ENCODE measurements at places on chromosomes 2 and 18. TPM values are rescaled to one million over a fixed set of nuclear protein-coding genes. Genes with fewer than 3 reads are reported as not detected.

ABCB6 gene
- 36.7 TPM for polyA plus RNA-seq

TANC1 gene
- polyA plus RNA-seq = 10.0 TPM

GRCh38 chr2:147468349-147468748 is 376.5 kb upstream of the ACVR2A start:
- no peak for DNase-seq

CFAP65 gene
- polyA plus RNA-seq = 0.19 TPM

- DNase-seq = peak; percentile 41
Observed at GRCh38 chr2:102050854-102051391, 59.2 kb downstream of the IL1R2 start.

GRCh38 chr2:173752152-173752551 is 213.0 kb downstream of the SP3 start:
- DNase-seq = no peak

DNA sequence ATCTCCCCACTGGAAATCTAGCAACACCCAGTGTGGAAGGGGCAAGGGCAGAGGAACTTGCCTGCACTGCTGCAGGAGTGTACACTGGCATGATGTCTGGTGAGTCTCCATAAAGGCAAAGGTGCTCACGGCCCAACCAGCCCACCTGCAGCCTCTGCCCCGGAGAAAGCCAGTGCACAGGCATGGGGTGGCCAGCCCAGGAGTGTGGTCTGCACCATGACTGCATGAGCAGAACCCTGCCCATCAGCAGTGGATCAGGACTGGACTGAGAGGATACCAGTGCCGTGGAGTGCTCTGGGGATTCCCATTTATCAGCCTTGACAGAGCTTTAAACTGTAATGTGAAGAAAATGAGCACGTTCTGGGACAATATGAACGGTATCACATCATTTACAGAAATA is 342.6 kb upstream of the HS6ST1 start:
- no peak for DNase-seq

- DNase-seq = no peak
Observed at GRCh38 chr2:158598862-158599517, 142.2 kb downstream of the PKP4 start.

SNRPD1 gene
- polyA plus RNA-seq = 11.6 TPM

PECR gene
- polyA plus RNA-seq = 6.8 TPM

GRCh38 chr2:232075859-232076258 is 114.3 kb downstream of the DIS3L2 start:
- DNase-seq = no peak

DNA sequence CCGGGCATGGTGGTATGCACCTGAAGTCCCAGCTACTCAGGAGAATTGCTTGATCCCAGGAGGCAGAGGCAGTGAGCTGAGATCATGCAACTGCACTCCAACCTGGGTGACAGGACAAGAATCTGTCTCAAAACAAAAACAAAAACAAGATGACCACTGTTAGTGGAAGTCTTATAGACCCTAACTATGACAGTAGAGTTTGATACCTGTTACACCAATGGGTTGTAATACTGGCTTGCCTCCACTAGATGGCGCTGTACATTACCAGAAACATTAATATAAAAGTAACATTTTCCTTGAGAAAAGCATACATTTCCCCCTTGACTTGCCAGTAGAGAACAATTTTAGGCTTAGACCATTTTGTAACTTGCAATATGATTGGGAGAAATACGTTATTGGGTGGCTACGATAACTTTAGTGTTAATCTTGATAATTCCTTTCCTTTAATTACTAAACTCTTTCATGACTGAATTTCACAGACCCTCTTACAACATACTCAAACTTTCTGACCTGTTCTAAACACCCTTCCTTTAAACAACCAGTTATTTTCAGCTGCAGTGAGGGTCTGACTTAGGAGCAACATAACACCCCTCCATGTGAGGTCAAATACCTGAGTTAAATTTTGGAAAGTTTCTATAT is 19.5 kb downstream of the SLC25A52 start:
- DNase-seq = no peak

DNA sequence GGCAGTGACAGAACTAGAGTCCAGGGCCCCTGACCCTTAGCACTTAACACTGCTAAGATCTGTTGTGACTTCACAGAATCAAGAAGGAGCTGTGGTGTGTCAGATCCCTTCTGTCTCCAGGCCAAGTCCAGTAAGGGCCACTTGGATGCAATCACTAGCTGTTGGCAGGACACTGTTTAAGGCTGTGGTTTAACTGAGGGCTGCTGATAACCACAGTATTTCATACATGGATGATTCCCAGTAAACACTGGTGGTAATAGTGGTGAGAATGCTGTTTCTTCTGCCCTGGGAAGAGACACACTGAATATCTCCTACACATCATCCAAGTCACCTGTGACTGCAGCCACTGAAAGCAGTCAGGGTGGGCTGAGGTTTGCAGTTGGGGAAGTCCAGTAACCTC is 77.7 kb upstream of the FBXO11 start:
- no peak for DNase-seq

DNA sequence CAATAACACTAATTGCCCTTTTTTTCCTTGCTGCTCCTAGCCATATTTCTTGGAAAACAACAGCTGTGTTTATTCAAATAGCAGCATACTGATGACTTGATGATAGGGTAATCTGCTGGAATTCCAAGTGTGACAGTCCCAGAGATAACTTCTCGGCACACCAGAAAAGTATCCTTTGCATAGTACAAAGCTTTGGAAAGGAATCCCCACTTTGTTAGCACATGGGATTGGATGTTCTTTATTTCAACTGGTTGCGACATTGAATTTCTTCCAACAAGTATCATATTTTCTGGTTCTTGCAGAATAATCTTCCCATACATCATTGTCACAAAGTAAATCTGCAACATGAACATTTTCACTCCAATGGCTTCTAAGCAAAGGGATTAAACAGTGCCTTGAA is 445.8 kb upstream of the ACVR2A start:
- DNase-seq = no peak

GRCh38 chr18:62346333-62347088 is 21.4 kb downstream of the TNFRSF11A start:
- DNase-seq = no peak

DNA sequence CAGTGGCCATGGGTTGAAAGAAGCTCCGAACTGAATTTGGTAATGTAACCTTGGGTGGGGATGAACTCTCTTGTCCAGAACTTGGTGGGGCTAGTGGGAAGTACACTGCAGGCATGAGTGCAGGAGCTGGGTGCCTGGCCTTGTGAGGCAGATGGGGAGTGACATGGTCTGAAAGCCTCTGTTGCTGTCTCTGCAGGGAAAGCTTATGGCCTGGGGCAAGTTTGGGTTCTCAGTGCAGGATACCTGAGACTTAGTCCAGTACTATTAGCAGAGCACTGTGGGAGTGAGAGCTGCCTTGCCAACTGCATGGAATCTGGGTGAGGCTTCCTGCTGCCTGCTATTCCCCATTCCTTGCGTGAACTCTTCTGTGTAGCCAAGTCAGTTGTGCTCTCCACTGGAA is 1620.9 kb upstream of the NXPH2 start:
- DNase-seq = no peak

- no peak for DNase-seq
Observed at GRCh38 chr2:169765523-169765922, 31.9 kb downstream of the KLHL23 start.

DNA sequence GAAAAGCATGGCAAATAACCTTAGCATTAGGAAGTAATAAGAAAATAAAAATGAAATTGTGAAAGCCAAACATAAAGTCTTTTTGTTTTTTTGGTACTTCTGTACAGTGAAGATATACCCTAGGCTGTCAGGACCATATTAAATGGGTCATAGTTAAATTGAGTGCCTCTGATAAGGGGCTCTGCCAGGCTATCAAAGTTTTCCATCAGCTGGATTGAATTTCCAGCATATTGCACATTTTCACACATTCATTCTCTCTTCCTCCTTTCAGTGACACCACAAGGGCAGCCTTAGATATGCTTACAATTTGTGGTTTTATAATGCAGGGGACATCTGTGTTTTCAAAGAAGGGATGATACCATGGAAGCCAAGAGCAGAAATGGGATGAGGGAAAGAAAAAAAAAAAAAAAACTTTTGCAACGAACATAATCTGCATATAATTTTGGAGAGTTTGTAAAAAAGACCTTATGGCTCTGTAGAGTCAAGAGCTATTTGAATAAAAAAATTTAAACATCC is 109.3 kb upstream of the LYPD1 start:
- no peak for DNase-seq

DNA sequence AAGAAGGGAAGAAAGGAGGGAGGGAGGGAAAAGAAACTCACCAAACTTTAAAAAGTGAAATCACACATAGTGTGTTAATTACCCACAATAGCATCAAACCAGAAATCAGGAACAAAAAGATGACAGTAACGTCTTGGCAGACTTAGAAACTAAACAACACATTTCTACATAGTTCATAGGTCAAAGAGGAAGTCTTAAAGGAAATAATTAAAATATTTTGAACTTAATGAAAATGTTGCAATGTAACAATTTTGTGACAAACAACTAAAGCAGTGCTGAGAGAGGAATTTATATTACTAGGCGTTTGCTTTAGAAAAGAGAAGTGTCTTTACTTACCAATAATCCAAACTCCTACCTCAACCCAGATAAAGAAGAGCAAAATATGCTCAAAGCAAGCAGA is 505.0 kb upstream of the ID2 start:
- DNase-seq = no peak

C2orf80 gene
- polyA plus RNA-seq = not detected

IL37 gene
- polyA plus RNA-seq = not detected

DNA sequence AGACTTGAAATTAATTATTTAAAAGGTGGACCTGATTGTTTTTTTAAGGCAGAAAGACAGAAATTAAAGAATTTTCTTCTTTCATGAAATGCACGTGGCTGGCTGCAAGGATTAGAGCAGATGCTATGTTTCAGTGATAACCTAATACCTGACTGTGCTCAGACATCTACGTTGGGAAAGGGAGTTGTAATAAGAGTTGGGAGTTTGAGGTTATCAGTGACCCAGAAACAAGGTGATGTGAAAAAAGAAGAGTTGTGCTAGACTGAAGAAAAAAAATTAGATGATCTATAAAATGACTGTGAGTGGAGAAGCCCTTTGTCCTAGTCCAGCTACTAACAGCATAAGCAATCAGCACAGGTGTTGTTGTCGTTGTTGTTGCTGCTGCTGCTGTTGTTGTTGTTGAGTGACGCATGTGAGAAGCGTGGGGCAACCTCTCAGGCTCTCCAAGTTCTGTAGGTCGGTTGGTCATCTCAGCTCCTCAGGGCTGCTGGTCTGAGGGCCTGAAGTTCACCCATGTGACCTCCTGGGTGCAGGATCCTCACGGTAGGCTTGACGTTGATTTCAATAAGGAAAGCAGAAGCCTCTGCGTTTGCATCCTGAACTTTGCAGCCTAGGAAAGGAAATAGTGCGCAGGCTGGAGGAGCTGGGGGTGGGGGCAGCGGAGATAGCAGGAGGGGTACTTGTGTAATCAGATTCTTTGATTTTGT is 7.6 kb downstream of the POU3F3 start:
- no peak for DNase-seq

SLC5A7 gene
- not detected for polyA plus RNA-seq

DNA sequence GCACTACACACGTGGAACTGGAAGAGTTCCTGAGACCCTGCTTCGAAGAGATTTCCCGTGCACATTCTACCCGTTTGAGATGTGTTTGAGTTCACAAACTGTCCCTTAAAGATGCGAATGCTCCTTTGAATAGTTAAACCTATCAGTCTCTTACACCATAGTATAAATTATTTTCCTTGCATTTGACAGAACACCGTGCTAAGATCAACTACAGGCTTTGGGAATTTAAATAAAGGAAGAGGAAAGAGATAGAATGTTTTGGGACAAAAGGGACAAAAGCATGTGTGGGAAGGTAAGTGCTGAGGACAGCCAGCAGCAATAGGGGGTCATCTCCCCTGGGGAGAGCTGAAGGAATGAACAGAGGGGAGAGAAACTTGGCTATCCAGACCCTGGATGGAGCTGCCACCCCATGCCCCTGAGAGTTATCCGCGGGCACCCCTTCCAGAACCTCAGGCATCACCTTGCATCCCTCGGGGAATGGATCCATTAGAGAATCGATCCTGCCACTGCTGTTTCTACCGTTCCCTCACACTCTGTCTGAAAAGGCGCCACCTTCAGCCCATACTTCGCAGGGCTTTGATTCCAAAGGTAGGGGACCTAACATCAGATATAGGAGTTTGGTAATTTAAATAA is 888 bp upstream of the ADCY3 start:
- DNase-seq = no peak

SERPINB4 gene
- polyA plus RNA-seq = not detected

- peak; percentile 55 for DNase-seq
Observed at GRCh38 chr2:10918661-10919409, 7.1 kb downstream of the KCNF1 start.

EFEMP1 gene
- 25.7 TPM for polyA plus RNA-seq

GRCh38 chr2:45432406-45432805 is 178.7 kb downstream of the SRBD1 start:
- no peak for DNase-seq

GRCh38 chr18:60082790-60083189 is 183.0 kb downstream of the PMAIP1 start:
- no peak for DNase-seq

CD8B2 gene
- polyA plus RNA-seq = not detected
